Regular cardiac myocyte (primary cell): ENCODE measurements at places on chromosomes 5 and 9. TPM values are rescaled to one million over a fixed set of nuclear protein-coding genes. Genes with fewer than 3 reads are reported as not detected.

MTAP gene
- total RNA-seq, result 33.5 and 49.5 TPM in 2 replicates

HMCN2 gene
- under 0.01 TPM in 1 of 2 replicates, not detected in the other for total RNA-seq

SVEP1 gene
- 14.4 and 90.8 TPM in 2 replicates for total RNA-seq

PROB1 gene
- total RNA-seq, result 1.1 and 1.2 TPM in 2 replicates

BSPRY gene
- not detected in 2 replicates for total RNA-seq

AHRR gene
- total RNA-seq, result 19.4 and 26.5 TPM in 2 replicates

WDR31 gene
- 1.3 and 2.0 TPM in 2 replicates for total RNA-seq

CTXN3 gene
- not detected in 2 replicates for total RNA-seq

ANKRD34B gene
- total RNA-seq, result not detected in 2 replicates

SWI5 gene
- total RNA-seq, result 20.9 and 41.6 TPM in 2 replicates

CSNK1A1 gene
- 525 and 562 TPM in 2 replicates for total RNA-seq

CCDC192 gene
- total RNA-seq, result not detected in 2 replicates

ARSI gene
- total RNA-seq, result 4.4 and 5.4 TPM in 2 replicates

CAST gene
- total RNA-seq, result 155 and 181 TPM in 2 replicates

PRDM12 gene
- total RNA-seq, result not detected in 2 replicates

LECT2 gene
- total RNA-seq, result not detected in 2 replicates

FOXD4 gene
- total RNA-seq, result 0.19 and 0.56 TPM in 2 replicates

SLC9A3 gene
- total RNA-seq, result 0.77 and 1.1 TPM in 2 replicates

ACOT12 gene
- under 0.01 TPM in 2 replicates for total RNA-seq

ZNF79 gene
- 10.5 and 15.2 TPM in 2 replicates for total RNA-seq

PCDHA9 gene
- total RNA-seq, result under 0.01 TPM in 2 replicates
